ENCODE measurements at places on chromosomes 12 and 14.

- DNase-seq = no peak
Measured at GRCh38 chr12:47478426-47478825, 227.4 kb downstream of the RPAP3 start.

DNA sequence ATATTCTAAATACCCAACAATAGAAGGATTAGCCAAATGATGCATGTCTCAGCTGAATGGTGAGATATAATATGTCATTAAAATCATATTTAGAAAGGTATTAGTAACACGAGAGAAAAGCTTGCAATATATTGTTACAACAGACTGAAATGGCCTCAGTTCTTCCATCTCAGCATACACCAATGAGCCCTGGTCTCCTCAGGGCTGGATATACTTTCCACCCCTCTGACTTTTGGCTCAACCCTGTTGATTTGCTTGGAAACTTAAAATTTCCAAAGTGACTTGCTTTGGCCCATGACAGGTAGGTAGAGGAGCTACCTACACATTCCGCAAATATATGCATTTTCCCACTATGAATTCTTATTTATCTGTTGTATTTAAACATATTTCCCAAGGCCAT is 908.1 kb upstream of the TMEM132C start:
- no peak for DNase-seq

GRCh38 chr12:28172434-28173030 is 17.7 kb upstream of the CCDC91 start:
- DNase-seq = peak; percentile 19

- no peak for DNase-seq
Measured at GRCh38 chr12:16545836-16546235, 60.1 kb downstream of the LMO3 start.

- no peak for DNase-seq
Measured at GRCh38 chr12:39380090-39380489, 62.8 kb downstream of the KIF21A start.

DNA sequence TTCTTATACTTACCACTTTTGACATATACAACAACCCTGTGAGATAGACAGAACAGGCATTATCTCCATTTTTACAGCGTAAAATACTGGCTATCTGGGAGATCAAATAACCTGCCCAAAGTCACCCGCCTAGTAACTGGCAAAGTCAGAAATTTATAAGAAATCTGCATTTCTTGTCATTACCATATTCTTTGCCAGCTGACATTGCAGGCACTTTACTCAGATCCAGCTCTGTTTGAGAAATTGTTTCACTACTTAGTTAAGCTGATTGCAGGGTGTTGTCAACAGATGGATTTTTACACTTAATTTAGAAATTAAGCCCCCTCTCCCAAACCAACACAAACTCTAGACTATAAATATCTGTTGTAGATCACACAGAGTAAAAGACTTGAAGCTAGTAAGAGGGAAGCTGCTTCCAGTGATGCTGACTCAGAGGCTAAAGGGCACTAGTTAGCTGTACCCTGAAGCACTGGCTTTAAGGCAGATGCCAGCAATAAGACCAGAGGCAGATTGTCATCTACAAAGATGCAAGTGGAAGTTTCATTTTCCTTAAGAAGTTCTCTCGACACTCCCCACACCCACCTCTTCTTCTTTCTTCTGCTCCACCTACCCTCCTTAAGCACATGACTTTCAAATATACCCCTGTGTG is 153.1 kb downstream of the ANO6 start:
- no peak for DNase-seq

GRCh38 chr12:21221778-21222177 is 90.8 kb downstream of the SLCO1B1 start:
- no peak for DNase-seq

Data from NCI-H1105 (cell line).